ENCODE measurements at places on chromosomes 4 and X.

DNA sequence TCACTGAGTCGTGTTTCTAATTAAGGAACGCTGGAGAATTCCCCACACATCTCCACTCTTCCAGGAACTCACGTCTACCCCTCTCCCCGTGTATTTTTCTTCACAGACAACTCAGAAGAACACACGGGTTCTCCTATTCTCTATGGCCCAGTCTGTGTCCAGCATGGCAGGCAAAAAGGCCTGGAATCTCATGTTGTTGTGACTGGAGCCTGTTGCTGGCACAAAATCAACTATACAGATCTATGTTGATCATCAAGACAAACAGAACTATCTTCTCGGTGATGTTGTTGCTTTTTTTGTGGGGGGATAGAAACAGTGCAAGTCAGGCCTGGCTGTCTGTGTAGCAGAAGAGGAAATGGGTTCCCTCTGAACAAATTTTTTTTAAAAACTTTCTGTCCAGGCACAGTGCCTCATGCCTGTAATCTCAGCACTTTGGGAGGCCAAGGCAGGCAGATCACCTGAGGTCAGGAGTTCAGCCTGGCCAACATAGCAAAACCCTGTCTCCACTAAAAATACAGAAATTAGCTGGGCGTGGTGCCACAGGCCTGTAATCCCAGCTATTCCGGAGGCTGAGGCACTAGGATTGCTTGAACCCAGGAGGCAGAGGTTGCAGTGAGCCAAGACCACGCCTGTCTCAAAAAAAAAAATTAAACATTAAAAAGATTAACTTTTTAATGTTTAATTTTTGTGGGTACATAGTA is 50.5 kb upstream of the CBR4 start:
- no peak for DNase-seq

DNA sequence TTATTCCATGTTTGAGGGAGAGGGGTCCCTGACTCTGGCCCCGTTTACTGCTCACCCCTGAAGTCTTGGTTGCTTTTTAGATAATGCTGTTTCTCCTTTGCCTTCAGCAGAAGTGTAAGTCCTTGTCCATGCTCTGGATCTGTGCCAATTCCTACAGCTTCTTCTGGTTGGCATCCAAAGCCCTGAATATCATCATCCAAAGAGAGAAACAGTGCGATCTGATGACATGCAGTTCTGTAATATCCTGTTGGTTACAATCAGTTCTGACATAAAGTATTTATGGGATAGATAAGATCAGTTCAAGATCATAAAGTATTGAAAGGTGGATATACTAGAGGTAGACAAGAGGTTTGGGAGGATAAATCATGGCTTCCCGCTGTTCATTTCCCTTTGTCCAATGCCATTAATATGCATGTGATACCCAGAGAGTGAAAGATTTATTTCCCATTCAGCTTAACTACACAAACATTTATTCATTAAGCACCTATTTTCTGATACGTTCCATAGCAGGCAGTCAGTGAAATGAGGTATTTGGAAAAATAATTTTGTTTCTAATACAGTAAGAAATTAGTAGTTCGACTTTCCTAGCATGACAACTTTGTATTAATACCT is 53.2 kb upstream of the TMEM150C start:
- no peak for DNase-seq

DNA sequence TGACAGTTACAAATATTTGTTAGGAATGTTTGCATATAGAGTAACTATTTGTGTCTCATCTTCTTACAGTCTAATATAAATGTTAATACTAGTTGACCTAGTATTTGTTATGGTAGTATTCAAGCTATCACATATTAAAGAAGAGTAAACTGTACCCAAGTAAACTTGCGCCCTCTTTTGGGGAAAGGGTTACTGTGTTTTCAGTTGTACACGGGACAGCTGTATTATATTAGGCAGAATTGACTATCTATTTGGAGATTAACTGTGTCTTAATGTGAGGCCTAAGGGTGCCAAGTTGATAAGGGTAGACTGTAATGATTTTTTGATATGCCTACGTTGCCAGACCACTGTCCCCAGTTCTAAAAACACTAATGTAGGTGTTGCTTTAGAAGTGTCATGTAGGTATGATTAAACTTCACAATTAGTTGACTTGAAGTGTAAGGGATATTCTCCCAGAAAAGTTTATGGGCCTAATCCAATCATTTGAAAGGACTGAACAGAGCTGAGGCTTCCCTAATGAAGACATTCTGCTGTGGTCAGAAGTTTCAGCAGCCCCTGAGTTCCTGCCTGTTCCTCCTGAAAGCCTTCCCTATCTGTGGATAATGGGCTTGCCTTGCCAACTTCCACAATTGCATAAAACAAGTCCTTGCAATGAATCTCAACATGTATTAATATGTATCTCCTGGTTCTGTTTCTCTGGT is 172.8 kb upstream of the CXCL13 start:
- DNase-seq: no peak

- DNase-seq: peak; percentile 29
These were observed 103.6 kb upstream of the ADGRG2 start for GRCh38 chrX:19225909-19226308.

DNA sequence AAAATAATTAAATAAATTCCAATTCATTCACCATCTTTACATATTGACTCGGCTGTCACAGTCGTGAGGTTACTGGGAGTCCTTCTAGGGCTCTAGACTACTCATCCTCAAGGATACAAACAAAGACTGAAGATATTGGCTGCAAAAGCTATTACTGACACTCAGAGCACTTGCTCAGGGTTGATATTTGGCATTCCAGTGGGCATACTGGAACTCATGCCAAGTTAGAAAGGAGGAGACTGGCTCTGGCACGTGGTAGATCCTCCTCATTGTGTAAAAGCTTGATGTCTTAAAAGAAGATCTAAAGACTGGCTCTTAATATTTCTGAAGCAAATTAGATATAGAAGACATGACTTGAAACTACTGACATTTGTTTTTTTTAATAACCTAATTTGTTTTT is 172.7 kb downstream of the GPM6A start:
- DNase-seq: no peak
